ENCODE measurements at places on chromosomes 2 and 18. TPM values are rescaled to one million over a fixed set of nuclear protein-coding genes. Genes with fewer than 3 reads are reported as not detected.

The NDUFB3 gene
- 665 TPM for polyA plus RNA-seq

The SLC9A4 gene
- not detected for polyA plus RNA-seq

The NDUFV2 gene
- polyA plus RNA-seq = 584 TPM

The TXNDC2 gene
- polyA plus RNA-seq = not detected

The PRKAG3 gene
- polyA plus RNA-seq = not detected

The IL36B gene
- polyA plus RNA-seq = not detected

The GYPC gene
- polyA plus RNA-seq = 80.7 TPM

The CD8A gene
- polyA plus RNA-seq = not detected

The POTEC gene
- not detected for polyA plus RNA-seq

The EDAR gene
- polyA plus RNA-seq = not detected

The B3GNT7 gene
- polyA plus RNA-seq = 4.5 TPM

The CCBE1 gene
- polyA plus RNA-seq = not detected

The GAL3ST2 gene
- polyA plus RNA-seq = not detected

The DCAF17 gene
- 20.1 TPM for polyA plus RNA-seq

The NAPG gene
- polyA plus RNA-seq = 21.6 TPM

The NYAP2 gene
- polyA plus RNA-seq = not detected

The LRRTM4 gene
- polyA plus RNA-seq = not detected

The FIGN gene
- polyA plus RNA-seq = not detected

The RTP5 gene
- polyA plus RNA-seq = not detected

The LRRC30 gene
- polyA plus RNA-seq = not detected

The POTEI gene
- not detected for polyA plus RNA-seq

The PRPF40A gene
- 192 TPM for polyA plus RNA-seq

The ASXL3 gene
- polyA plus RNA-seq = not detected

The PDE1A gene
- polyA plus RNA-seq = not detected

The FZD7 gene
- 0.88 TPM for polyA plus RNA-seq

The TMEM198 gene
- polyA plus RNA-seq = 0.92 TPM

The ONECUT2 gene
- 0.01 TPM for polyA plus RNA-seq

The ZBTB7C gene
- not detected for polyA plus RNA-seq

The ANAPC1 gene
- polyA plus RNA-seq = 56.9 TPM

The ACTR3 gene
- 608 TPM for polyA plus RNA-seq

The VIT gene
- polyA plus RNA-seq = not detected

The DUSP2 gene
- 49.6 TPM for polyA plus RNA-seq

The ADCYAP1 gene
- not detected for polyA plus RNA-seq

The FBLN7 gene
- not detected for polyA plus RNA-seq

The SLC19A3 gene
- not detected for polyA plus RNA-seq

The SPTBN1 gene
- 72.7 TPM for polyA plus RNA-seq

The FAM136A gene
- polyA plus RNA-seq = 173 TPM

The COLEC11 gene
- not detected for polyA plus RNA-seq

The PJVK gene
- polyA plus RNA-seq = 2.3 TPM

The RBM44 gene
- 0.24 TPM for polyA plus RNA-seq

The KLHL30 gene
- polyA plus RNA-seq = 0.05 TPM

The OXER1 gene
- 4.5 TPM for polyA plus RNA-seq

The RBKS gene
- 1.4 TPM for polyA plus RNA-seq

The CXCR1 gene
- polyA plus RNA-seq = not detected

The LYG1 gene
- polyA plus RNA-seq = 0.33 TPM

The KIF1A gene
- 0.20 TPM for polyA plus RNA-seq

The SERPINB5 gene
- not detected for polyA plus RNA-seq

The SCN2A gene
- polyA plus RNA-seq = not detected

The MDH1B gene
- 0.87 TPM for polyA plus RNA-seq

The ERBB4 gene
- polyA plus RNA-seq = not detected

The NBEAL1 gene
- polyA plus RNA-seq = 7.0 TPM

The GPR45 gene
- 0.22 TPM for polyA plus RNA-seq

The SP100 gene
- polyA plus RNA-seq = 183 TPM

The GALNT3 gene
- polyA plus RNA-seq = 4.4 TPM

All from GM12878 (cell line).